Caco-2 (cell line): ENCODE measurements at places on chromosomes 16 and 17. TPM values are rescaled to one million over a fixed set of nuclear protein-coding genes. Genes with fewer than 3 reads are reported as not detected.

Gene CCL11
- total RNA-seq = not detected in 2 replicates

Gene LGALS9C
- total RNA-seq = not detected in 2 replicates

Gene NSMCE1
- total RNA-seq = 33.4 and 37.0 TPM in 2 replicates

Gene PIP4K2B
- total RNA-seq = 39.6 and 42.3 TPM in 2 replicates

Gene FNDC8
- total RNA-seq = not detected in 2 replicates

Gene HCFC1R1
- 40.8 and 44.9 TPM in 2 replicates for total RNA-seq

Gene ZSWIM7
- total RNA-seq = 10.4 and 13.8 TPM in 2 replicates

Gene CCL1
- not detected in 2 replicates for total RNA-seq

Gene CEP112
- total RNA-seq = 2.8 and 4.7 TPM in 2 replicates

Gene CPHXL2
- not detected in 2 replicates for total RNA-seq

Gene PMFBP1
- 4.5 and 5.6 TPM in 2 replicates for total RNA-seq

Gene NLRP1
- total RNA-seq = 0.09 and 0.28 TPM in 2 replicates

Gene EPX
- not detected in 2 replicates for total RNA-seq

Gene PGP
- 31.1 and 36.2 TPM in 2 replicates for total RNA-seq
